G401 (cell line): ENCODE measurements at places on chromosomes 6 and 20.
A peak's percentile ranks its signal among the peaks of the same experiment; 100 is the strongest.

- peak; percentile 59 for DNase-seq
Observed at GRCh38 chr20:36836591-36837269, 39.2 kb upstream of the TLDC2 start.

DNA sequence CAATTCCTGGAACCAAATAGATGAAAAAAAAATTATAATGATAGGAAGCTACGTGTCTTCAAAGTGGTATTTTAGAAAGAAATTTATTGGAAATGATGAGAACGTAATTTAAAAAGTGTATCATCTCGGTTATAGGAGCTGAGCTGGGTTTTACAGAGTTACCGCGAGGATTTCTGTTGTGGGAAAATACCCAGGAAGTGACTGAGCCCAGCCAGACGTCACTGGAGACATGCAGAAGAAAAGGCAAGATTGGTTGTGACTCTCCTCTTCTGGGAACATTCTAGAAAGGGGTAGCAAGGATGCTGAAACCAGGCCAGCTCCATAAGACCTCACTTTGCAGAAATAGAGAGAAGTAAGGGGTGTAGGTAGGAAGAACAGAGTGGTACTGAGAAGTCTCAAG, 95.9 kb upstream of the ADGRF1 start:
- no peak for DNase-seq

- DNase-seq, result no peak
Observed at GRCh38 chr6:134455319-134455718, 137.4 kb upstream of the SGK1 start.

- no peak for DNase-seq
Observed at GRCh38 chr6:118875672-118876071, 18.3 kb upstream of the ASF1A start.

GRCh38 chr6:88238065-88238464, 71.9 kb upstream of the CNR1 start:
- DNase-seq, result no peak

DNA sequence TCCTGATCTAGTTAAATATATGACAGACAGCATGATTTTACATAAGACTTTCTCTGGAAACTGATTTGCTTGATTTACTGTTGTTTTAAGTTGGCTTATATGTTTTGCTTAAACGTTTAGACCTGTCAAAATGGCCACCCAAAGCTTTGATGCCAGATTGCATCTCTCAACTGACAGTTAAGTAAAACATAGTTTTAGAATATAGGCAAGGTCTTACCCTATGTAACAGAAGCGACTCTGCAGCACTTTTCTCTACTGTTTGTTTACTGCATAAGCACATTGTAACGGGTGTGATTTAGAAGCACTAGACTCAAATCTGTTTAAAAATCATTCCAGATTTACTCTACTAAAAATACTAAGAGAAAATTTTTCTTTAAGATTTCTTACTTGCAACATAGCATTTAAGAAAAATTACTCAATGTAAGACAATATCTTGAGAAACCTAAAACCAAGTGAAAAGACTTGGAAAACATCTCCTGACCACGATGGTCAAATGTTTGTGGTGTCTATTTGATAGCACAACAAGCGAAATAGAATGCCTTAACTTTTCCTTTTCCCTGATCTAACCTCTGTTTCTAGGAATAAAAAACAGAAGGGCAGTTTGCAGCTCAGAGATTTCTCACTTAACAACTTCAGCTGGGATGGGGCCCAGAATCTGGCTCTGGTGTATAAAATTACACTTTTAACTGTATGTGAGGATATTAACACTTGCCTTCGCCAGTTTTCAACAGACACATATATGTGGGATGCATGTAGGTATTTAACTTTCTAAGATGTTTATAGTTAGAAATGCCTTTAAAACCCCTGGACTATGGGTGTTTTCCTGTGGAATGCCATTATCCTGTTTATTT, 47.4 kb downstream of the AIG1 start:
- no peak for DNase-seq

- no peak for DNase-seq
Observed at GRCh38 chr6:134357022-134357487, 39.1 kb upstream of the SGK1 start.

GRCh38 chr6:114449659-114450058, 106.8 kb upstream of the HS3ST5 start:
- no peak for DNase-seq

DNA sequence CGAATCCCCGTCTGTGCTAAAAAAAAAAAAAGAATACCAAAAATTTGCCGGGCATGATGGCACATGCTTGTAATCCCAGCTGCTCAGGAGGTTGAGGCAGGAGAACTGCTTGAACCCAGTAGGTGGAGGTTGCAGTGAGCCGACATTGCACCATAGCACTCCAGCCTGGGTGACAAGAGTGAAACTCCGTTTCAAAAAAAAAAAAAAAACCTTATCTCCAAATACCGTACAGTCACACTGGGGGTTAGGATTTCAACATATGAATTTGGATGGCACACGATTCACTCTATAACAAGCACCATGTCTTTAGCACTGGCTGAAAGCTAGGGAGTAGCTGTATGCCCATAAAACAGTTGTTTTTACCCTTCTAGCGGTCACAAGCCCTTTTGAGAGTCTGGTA, 3.8 kb downstream of the SMIM13 start:
- DNase-seq, result no peak

GRCh38 chr6:64238071-64238470, 602.5 kb downstream of the PHF3 start:
- DNase-seq, result no peak

- DNase-seq, result no peak
Observed at GRCh38 chr6:38822963-38823362, 107.9 kb downstream of the DNAH8 start.

- DNase-seq, result peak; percentile 93
Observed at GRCh38 chr6:33204415-33205190, at the start of gene HSD17B8. Gene HSD17B8, plus strand, starts transcription at chr6:33204655. Its CDS starts 14 bp downstream, at chr6:33204669.

GRCh38 chr6:110878751-110879522, 4.4 kb downstream of the AMD1 start:
- DNase-seq, result peak; percentile 68

GRCh38 chr6:164114651-164115050, 700.1 kb downstream of the QKI start:
- DNase-seq, result peak; percentile 23

DNA sequence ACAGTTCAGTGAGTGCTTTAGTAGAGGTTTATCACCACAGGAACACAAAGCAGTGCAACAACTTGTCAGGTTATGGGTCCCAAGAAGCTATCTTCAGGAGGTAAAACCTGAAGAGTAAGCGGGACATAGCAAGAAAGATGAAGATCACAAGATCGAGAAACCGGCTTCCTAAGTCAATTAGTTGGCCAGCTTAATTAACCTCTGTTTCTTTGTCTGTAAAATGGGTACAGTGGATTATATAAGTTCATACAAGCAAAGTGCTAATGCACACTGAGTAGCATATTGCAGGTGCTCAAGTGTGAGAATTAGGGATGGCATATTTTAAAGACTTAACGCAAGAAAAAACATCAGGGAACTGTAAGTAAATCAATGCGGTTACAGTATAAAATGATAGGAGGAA, 12.5 kb downstream of the FBXO30 start:
- no peak for DNase-seq

DNA sequence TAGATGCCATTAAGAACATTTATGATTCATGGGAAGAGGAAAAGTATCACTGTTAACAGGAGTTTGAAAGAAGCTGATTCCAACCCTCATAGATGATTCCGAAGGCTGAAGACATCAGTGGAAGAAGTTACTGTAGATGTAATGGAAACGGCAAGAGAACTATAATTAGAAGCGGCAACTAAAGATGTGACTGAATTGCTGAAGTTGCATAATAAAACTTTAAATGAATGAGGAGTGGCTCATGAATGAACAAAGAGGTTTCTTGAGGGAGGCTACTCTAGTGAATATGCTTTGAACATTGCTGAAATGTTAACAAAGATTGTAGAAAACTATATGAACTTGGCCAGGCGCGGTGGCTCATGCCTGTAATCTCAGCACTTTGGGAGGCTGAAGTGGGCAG, 84.1 kb downstream of the PHIP start:
- no peak for DNase-seq

- peak; percentile 71 for DNase-seq
Observed at GRCh38 chr6:83702749-83703148, 6.2 kb downstream of the SNAP91 start.

DNA sequence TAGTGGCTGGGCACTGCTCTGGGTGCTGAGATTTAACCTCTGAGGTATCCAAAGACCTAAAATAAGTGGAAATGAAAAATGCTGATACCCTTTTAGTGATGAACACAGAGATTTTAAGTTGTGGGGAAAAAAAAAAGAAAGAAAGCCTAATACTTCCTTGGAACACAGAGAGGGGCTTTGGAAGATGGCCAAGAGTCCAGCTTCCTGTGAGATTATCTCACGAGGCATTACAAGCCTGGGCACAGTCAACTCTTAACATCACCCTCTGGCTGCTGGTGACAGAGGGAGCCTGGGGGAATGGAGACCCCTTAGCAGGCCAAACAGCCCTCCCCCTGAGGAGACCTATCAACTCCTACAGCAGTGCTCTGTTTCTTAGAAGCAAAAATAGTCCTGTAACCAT, 19.7 kb downstream of the BTN2A1 start:
- no peak for DNase-seq

- no peak for DNase-seq
Observed at GRCh38 chr6:143872201-143872600, 7.9 kb downstream of the ZC2HC1B start.

- DNase-seq, result no peak
Observed at GRCh38 chr6:12482386-12483375, 192.5 kb downstream of the EDN1 start.

DNA sequence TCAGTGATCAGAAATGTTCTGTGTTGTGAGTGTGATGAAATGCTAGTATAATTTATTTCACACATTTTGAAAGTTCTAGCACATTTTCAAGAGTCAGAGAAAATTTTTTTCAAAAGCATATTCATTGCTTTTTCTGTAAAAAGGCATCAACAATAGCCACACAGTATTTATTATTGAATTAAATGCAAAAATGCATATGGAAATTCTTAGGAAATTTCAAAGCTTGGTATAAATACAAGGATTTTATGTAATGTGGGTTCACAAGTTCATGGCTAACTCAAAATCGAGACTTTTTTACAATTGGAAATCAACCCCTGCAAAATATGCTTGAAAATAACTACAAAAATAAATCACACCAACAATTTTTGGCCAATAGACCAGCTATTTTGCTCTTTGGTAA, 302.0 kb upstream of the ECI2 start:
- no peak for DNase-seq

- DNase-seq, result peak; percentile 60
Observed at GRCh38 chr6:32947552-32948465, 5.1 kb downstream of the HLA-DMA start.

DNA sequence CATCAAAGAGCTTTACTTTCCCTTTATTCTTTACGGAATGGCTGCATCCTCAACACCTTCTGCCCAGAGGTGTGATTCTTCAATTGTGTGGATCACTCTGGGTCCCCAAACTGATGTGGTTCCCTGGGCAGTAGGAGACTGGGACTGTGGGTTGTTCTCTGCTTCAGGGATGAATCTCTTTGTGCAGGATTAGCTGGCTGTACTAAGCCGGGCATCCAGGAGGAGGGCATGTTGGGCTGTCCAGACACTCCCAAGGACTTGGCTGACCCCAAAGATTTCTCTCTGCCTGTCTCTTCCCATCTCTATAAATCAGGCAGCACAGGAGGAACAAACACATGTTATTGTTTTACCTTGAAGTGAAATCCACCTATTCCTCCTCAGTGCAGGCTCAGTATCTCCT, 15.3 kb downstream of the FARS2 start:
- DNase-seq, result no peak

DNA sequence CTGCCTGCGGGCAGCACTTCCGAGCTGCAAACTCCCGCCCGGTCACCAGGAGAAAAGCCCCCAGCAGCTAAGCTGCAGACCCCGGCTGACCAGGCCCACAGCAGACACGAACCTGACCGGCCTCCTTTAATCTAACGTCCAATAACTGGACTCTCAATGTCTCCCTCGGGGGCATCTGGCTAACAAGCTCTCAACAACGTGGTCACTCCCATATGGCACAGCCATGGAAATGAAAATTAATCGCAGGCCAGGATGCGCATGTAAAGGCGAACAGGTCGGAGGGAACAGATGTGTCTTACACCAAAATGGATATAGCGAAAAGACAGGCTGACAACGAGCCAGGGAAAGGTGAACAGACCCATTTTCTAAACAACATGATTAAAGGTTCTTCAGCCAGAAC, 44.4 kb upstream of the SMOC2 start:
- DNase-seq, result no peak

GRCh38 chr6:128719786-128720185, 163.2 kb upstream of the LAMA2 start:
- DNase-seq, result no peak

- DNase-seq, result peak; percentile 80
Observed at GRCh38 chr20:59782986-59783640, 150.3 kb downstream of the SYCP2 start.

DNA sequence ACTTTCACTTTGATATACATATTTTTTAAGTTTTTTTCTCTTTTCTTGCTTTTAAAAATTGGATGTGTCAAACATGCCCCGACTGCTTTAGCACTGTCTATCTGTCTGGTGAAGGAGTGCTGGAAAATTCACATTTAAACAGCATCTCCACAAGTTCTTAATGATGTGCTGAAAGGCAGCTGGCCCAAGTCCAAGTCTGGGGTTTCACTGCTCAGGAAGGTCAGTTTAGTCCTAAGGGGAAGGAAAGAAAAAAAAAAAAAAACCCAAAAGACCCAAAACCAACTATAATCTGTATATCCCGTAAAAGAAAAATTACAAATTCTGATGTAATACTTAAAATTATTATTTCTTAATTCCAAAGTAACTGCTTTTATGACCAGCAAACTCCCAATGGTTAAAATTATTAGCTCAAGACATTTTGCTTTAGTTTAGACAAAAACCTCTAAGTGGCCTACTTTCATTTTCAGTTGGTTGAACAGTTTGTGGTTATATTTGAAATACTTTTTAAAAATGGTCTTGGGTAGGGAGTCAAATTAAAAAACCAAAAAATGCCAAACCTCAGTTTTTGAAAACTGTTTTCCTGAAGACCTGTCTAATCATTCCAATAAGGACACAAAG, 79.5 kb upstream of the PREP start:
- no peak for DNase-seq

GRCh38 chr6:146787876-146788508, 189.2 kb downstream of the ADGB start:
- DNase-seq, result no peak

DNA sequence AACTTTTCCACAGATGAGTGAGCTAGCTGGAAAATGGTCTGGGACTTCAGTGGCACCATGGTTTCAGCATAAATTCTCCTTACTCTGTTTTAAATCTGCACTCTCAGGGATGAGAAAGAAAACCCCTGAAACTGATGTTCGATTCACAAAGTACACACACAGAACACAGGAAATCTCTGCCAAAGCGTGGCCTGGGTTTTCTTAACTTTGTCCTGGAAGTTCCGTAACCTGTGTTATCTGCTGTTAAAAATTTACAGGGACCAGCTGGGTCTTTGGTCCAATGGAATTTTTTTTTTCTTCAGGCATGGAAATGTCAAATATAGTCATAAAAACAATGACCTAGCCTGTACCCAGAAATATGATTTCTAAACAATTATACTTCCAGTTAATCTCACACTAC, 7.3 kb downstream of the SCML4 start:
- DNase-seq, result no peak

- DNase-seq, result peak; percentile 45
Observed at GRCh38 chr6:56820060-56820459, 134.8 kb upstream of the BEND6 start.

GRCh38 chr6:7998103-7998725, 66.0 kb downstream of the BLOC1S5 start:
- DNase-seq, result no peak
